Glomerular endothelial cell (primary cell): ENCODE measurements at places on chromosomes 12 and 14.

DNA sequence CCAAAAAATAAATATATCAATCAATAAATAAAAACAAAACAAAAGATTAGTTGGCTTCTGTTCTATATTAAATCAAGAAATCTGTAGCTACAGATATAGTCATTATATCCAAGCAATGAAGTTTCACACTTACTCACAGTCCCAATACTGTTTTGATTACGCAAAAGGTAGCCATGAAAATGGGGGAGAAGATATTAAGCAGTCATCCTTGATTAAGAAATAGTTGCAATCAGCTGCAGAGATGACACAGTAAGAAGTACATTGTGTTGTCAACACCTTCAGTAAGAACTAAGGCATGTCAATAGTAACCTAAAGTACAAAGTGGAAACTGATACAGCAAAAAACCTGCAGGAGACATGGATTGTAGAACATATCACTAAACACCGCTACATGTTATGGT is 11.0 kb upstream of the RHOJ start:
- DNase-seq, result no peak

DNA sequence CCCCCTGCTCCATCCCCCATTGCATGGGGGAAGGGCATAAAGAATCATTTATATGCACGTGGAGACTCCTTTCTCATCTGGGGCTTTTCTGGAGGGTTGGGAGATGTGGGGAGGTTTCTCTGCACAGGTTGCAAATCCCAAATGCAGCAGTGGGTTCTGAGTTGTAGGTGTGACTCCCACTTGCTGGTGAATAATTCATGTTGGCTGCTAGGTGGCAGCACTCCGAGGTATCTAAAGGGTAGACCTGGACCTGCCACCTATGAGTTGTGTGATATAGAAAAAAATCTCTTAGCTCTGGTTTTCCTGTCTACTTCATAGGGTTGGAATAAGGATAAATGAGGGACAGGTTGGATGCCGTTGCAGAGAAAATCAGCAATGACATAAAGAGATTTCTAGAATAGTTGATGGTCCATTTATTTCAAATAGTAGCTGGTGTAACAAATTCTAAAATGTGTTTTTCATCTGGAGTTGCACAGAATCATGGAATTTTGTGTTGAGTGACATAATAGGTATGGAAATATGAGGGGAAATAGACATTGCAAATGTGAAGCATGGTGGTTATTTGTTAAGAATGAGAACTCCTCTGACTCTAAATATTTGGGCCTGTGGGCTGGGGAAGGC is 4.6 kb downstream of the MARCHF9 start:
- no peak for DNase-seq

DNA sequence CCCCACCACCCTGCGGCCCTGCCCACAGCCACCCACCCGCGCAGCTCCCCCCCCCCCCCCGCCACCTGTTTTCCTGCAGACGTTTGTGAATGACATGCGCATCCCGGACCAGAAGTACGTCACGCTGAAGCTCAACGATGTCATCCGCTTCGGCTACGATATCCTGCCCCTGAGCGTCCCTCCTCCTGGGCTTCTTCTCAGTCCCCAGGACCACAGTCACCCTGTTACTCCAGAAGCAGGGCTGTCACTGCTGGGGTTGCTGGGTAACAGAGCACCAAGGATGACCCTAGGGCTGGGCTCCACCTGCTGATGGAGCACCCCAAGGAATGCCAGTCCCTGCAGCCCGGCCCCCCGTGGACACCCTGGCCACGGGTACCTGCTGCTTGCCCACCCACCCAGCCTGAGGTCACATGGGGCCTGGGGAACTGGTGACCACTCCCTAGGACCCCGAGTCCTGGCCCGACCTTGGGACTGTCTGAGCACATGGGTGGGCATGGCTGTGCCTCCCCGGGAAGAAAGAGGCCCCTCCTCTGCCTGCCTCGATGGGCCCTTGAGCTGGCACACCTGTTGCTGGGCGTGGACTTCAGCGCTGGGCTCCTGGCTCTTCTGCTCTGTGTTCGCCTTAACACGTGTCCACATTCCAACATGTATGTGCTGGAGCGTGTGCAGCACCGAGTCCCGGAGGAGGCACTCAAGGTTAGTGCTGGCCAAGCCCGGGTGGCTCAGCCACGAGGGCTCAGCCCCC is 12.9 kb downstream of the CEP170B start:
- no peak for DNase-seq

GRCh38 chr14:71163842-71164629 is 256.8 kb downstream of the PCNX1 start:
- no peak for DNase-seq

GRCh38 chr12:109033239-109034196 is 12.7 kb upstream of the SVOP start:
- DNase-seq, result no peak

DNA sequence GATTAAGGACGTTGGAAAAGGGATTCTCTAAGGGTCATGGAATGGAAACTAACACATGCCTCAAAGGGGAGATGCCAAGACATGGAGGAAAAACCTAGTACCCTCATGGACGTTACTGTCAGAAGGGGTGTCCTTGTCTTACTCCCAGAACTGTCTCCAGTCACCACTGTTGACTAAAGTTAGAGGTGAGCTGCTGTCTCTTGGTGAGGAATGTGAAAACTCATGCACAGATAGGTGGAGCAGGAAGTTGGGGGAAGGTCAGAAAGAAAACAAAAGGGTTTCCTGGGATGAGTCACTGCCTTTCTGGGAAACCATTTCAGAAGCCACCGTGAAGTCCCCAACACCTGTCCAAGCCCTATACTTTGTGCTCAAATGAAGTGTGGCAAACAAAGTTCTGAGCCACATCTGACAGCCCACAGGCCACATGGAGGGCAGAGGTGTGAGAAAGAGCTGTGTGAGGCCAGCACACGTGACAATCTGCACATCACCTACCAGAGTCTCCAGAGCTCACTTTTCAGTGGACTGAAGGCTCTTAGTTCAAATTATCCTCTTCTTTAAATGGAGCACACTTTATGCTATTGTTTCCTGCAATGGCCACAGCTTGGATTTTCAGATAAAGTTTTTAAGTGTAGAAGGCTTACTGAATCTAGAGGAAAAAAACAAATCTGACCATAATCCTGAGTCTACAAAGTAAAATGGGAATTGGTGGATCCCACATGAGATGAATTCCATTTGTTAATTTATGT is 92.9 kb upstream of the EGLN3 start:
- no peak for DNase-seq
